ENCODE measurements at places on chromosomes 6 and 20. TPM values are rescaled to one million over a fixed set of nuclear protein-coding genes. Genes with fewer than 3 reads are reported as not detected.

The BAK1 gene
- 41.4 TPM for total RNA-seq

The PRRT1 gene
- 0.69 TPM for total RNA-seq

The CAGE1 gene
- total RNA-seq: not detected

The ASIP gene
- not detected for total RNA-seq

The ZNF337 gene
- total RNA-seq: 22.7 TPM

The MAN1A1 gene
- total RNA-seq: 0.02 TPM

Data from A549 treated with CORT108297 at 1 μM for 4 hours (cell line).